Natural killer cell treated with Interleukin-12 subunit alpha and Interleukin-12 subunit beta and Interleukin-15 and Interleukin-18, amount 100 ng/mL, for 72 hours (primary cell): ENCODE measurements at places on chromosomes 11 and 22. TPM values are rescaled to one million over a fixed set of nuclear protein-coding genes. Genes with fewer than 3 reads are reported as not detected.
A peak's percentile ranks its signal among the peaks of the same experiment; 100 is the strongest.

DDTL gene
- total RNA-seq, result 8.0 TPM

- no peaks in the 10 kb centered on the region for H3K36me3 ChIP-seq
- no peak overlapping the region for H3K27ac ChIP-seq
- H3K4me3 ChIP-seq, result no peak overlapping the region
These were observed 9.7 kb downstream of the OR5AN1 start for GRCh38 chr11:59368238-59369022.

GRCh38 chr11:130156108-130157022 lies 3.2 kb upstream of the ST14 start:
- H3K27ac ChIP-seq, result no peak overlapping the region
- DNase-seq, result no peak
- H3K27me3 ChIP-seq, result peaks cover 26% of the 10 kb centered on the region
- peaks cover 6% of the 10 kb centered on the region for H3K36me3 ChIP-seq

GRCh38 chr11:48091426-48092102 lies 111.2 kb downstream of the PTPRJ start:
- peak overlapping the region; percentile 13 for H3K27ac ChIP-seq
- H3K36me3 ChIP-seq, result no peaks in the 10 kb centered on the region
- H3K4me3 ChIP-seq, result no peak overlapping the region

GRCh38 chr11:86923999-86924766 lies 31.0 kb downstream of the FZD4 start:
- H3K36me3 ChIP-seq, result no peaks in the 10 kb centered on the region
- peaks cover 4% of the 10 kb centered on the region for H3K4me1 ChIP-seq
- no peak overlapping the region for H3K27ac ChIP-seq
- H3K4me3 ChIP-seq, result no peak overlapping the region
- no peaks in the 10 kb centered on the region for H3K27me3 ChIP-seq

DNA sequence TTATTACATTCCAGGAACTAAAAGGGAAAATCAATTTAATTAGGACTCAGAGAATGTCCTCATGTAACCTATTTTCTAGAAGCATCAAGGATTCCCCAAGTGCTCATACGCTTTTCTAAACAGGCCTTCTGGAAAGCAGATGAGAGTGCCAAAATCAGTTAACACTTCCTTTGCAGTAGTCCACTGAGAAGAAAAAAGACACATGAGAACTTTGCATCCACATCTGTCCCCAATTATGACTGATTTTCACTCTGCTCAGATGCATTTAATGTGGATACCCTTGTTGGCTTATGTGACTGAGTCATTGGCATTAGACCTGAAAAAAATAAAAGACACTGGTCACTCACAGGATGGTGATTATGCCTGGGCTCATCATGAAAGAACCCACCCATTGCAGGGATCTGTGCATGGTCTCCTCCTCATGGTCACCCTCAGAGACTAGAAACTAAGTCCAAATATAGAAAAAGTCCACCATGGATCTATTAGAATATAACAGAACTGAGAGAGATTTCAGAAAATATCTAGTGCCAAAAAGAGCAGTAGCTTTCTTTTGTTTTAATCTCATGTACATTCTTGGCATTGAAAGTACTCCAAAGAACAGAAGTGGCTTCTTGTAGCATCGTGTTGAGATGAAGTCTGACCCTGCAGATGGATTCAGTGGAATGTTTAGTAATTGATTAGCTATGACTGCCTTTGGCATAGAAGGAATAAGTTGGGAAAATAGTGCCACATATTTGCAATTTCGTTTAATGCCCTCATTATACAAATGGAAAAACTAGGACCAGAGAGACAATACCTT lies 48.8 kb upstream of the FIBIN start:
- peaks cover 5% of the 10 kb centered on the region for H3K36me3 ChIP-seq
- no peak overlapping the region for H3K4me3 ChIP-seq
- no peak for DNase-seq
- H3K4me1 ChIP-seq, result no peaks in the 10 kb centered on the region
- H3K27me3 ChIP-seq, result no peaks in the 10 kb centered on the region
- no peak overlapping the region for H3K27ac ChIP-seq
